ENCODE measurements at places on chromosomes 3 and 15. TPM values are rescaled to one million over a fixed set of nuclear protein-coding genes. Genes with fewer than 3 reads are reported as not detected.

DNA sequence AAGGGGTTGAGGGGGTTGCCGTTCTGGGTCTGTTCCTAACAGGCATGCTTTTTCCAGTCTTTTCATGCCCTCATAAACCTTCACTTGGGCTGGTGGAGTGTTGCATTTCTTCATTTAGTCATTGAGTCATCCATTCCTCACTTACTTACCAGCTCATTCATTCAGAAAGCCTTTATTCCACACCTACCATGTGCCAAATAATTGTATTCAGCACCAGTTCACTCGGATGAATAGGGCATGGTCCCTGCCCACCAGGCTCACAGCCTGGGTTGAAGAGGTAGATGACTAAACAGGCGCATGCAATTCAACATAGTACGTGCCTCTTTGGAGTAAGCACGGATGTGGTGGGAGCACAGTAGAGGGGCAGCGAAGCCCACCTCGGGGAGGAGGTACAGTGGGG is 35.1 kb upstream of the THSD4 start:
- DNase-seq, result no peak
- H3K27me3 ChIP-seq, result no peaks in the 10 kb centered on the region
- no peaks in the 10 kb centered on the region for H3K4me1 ChIP-seq
- no peak overlapping the region for H3K4me3 ChIP-seq
- H3K27ac ChIP-seq, result no peak overlapping the region

DNA sequence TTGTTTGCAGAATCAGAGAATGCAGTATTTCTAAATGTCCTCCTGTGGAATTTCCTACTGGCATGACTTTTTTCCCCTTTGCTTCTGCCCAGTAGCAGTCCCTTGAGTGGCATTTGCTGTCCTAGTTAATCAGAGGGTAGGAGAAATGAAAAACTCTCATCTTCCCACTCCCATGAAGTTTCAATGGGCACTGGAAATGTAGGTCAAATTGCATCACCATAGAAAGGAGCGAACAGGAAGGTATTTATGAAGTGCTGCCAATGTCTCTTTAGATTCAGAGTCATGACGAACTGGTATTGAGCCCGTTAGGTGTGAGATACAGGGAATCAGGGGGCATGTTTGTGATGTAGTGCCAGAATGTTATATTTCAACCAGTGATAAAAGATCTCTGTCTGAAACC is 23.2 kb downstream of the ATXN7 start:
- H3K4me3 ChIP-seq, result no peak overlapping the region
- no peaks in the 10 kb centered on the region for H3K27me3 ChIP-seq
- H3K4me1 ChIP-seq, result no peaks in the 10 kb centered on the region
- no peaks in the 10 kb centered on the region for H3K36me3 ChIP-seq
- no peak overlapping the region for H3K27ac ChIP-seq

The CADPS gene
- total RNA-seq, result not detected

GRCh38 chr3:23624305-23624704 is 181.4 kb upstream of the UBE2E1 start:
- no peak for DNase-seq
- no peaks in the 10 kb centered on the region for H3K27me3 ChIP-seq
- peaks cover 7% of the 10 kb centered on the region for H3K4me1 ChIP-seq
- H3K4me3 ChIP-seq, result no peak overlapping the region
- H3K27ac ChIP-seq, result no peak overlapping the region

- no peaks in the 10 kb centered on the region for H3K4me1 ChIP-seq
- no peaks in the 10 kb centered on the region for H3K27me3 ChIP-seq
- no peaks in the 10 kb centered on the region for H3K36me3 ChIP-seq
- no peak for DNase-seq
- no peak overlapping the region for H3K4me3 ChIP-seq
Observed at GRCh38 chr3:88960019-88960418, 147.4 kb upstream of the EPHA3 start.

GRCh38 chr3:138946663-138947494 is at the start of the genes FOXL2 and FOXL2NB:
FOXL2 (minus strand) TSS chr3:138947137; CDS start chr3:138946722, 415 bp downstream.
FOXL2NB (plus strand) TSS chr3:138947217; CDS start chr3:138947365, 148 bp downstream.
- H3K4me1 ChIP-seq, result no peaks in the 10 kb centered on the region
- H3K4me3 ChIP-seq, result no peak within 1 kb of the TSS
- no peak for DNase-seq
- no peaks in the 10 kb centered on the region for H3K36me3 ChIP-seq

- no peak overlapping the region for H3K4me3 ChIP-seq
- no peaks in the 10 kb centered on the region for H3K36me3 ChIP-seq
- no peak for DNase-seq
- H3K27ac ChIP-seq, result no peak overlapping the region
- H3K27me3 ChIP-seq, result no peaks in the 10 kb centered on the region
Observed at GRCh38 chr3:138338811-138339210, 9.2 kb upstream of the NME9 start.

The CYP19A1 gene
- total RNA-seq, result not detected

- H3K36me3 ChIP-seq, result no peaks in the 10 kb centered on the region
- H3K27ac ChIP-seq, result no peak overlapping the region
- no peak overlapping the region for H3K4me3 ChIP-seq
- DNase-seq, result no peak
Observed at GRCh38 chr3:43221076-43221475, 65.3 kb upstream of the SNRK start.

GRCh38 chr3:106058475-106058874 is 189.7 kb upstream of the CBLB start:
- DNase-seq, result no peak
- H3K4me3 ChIP-seq, result no peak overlapping the region
- no peaks in the 10 kb centered on the region for H3K36me3 ChIP-seq
- H3K27me3 ChIP-seq, result no peaks in the 10 kb centered on the region

DNA sequence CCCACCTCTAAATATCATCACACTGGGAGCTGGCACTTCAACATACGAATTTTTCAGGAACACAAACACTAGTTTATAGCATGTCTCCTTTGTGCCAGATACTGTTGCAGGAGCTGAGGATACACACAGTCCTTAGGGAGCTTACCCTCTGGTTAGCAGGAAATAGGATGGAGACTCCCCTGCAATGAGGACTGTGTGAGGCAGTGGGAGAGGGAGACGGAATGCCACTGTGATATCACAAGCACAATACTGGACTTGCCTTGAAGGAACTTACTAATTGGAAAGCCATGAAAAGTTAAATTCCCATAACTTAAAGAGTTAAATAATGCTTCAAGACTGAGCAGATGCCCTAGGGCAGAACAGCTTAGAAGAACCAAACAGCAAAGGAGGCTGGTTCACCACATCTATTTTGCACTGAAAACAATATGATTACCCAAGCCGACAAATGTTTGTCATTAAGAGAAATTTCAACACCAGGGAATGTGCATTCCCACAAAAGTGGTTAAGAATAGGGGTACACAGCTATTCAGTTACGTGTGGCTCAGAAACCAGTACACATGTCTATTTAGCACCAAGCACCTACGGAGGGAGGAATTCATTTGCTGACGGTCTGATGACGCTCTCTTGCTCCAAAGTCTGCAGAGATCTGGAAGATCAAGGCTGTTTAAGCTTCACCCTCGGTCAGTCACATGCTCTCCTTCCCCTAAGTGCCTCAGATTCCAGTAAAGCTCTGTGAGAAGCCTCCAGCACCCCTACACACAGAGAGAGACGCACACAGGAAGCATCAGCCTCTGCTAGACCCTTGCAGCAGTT is 5.2 kb downstream of the TBC1D2B start:
- H3K27me3 ChIP-seq, result no peaks in the 10 kb centered on the region
- no peaks in the 10 kb centered on the region for H3K36me3 ChIP-seq
- DNase-seq, result no peak
- no peak overlapping the region for H3K4me3 ChIP-seq
- H3K27ac ChIP-seq, result no peak overlapping the region
- peaks cover 29% of the 10 kb centered on the region for H3K4me1 ChIP-seq

DNA sequence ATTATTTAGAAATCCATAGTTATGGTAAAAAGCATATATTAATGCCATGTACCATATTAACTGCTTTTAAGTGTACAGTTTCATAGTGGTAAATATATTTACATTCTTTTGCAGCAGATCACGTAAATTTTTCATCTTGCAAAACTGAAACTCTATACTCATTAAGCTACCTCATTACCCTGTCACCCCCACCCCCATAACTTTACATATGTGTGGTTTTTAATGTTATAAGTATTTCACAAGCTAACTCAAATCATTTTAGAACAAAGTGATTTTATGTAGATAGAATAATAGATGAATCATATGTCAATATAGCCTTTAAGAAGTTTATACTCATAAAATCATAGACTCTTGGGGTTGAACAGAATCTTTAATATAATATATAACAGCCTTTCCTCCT is 7.1 kb upstream of the TP63 start:
- no peaks in the 10 kb centered on the region for H3K4me1 ChIP-seq
- no peaks in the 10 kb centered on the region for H3K27me3 ChIP-seq
- H3K27ac ChIP-seq, result no peak overlapping the region
- H3K4me3 ChIP-seq, result no peak overlapping the region

The TRH gene
- not detected for total RNA-seq

GRCh38 chr3:50574444-50574831 is 5.1 kb downstream of the HEMK1 start:
- H3K27me3 ChIP-seq, result no peaks in the 10 kb centered on the region
- no peak for DNase-seq
- no peak overlapping the region for H3K27ac ChIP-seq
- H3K4me3 ChIP-seq, result no peak overlapping the region
- no peaks in the 10 kb centered on the region for H3K36me3 ChIP-seq

- no peaks in the 10 kb centered on the region for H3K36me3 ChIP-seq
- no peak overlapping the region for H3K4me3 ChIP-seq
- H3K27ac ChIP-seq, result no peak overlapping the region
- no peak for DNase-seq
- H3K27me3 ChIP-seq, result no peaks in the 10 kb centered on the region
Observed at GRCh38 chr3:13509059-13509815, 29.1 kb downstream of the HDAC11 start.
